EL (cell line): ENCODE measurements at places on chromosomes 12 and 14.
A peak's percentile ranks its signal among the peaks of the same experiment; 100 is the strongest.

DNA sequence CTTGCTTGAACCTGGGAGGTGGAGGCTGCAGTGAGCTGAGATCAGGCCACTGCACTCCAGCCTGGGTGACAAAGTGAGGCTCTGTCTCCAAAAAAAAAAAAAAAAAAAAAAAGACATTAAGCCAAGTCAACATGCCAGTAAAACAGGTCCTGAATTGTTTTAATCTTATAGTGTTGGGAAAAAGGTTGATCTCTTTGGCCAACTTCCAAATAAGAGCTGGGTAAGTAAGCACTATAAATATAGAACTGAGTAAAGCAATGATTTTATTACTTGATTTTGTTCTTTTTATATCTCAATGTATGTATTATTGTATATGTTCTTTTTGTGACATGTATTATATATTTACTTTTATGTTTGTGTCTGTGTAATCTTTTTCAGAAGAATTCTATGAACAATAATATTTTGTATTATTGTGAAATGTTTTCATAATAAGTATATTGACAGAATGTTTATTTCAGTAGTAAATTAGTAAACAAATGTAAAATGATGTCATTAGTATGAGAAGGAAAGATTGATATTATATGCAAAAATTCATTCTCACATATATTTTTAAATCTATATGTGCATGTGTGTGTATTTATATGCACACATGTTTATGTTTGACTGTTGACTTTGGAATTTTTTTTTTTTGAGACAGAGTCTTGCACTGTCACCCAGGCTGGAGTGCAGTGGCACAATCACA, 9.6 kb upstream of the AKAP6 start:
- no peak for DNase-seq

- DNase-seq: no peak
These were observed 20.3 kb upstream of the ADIPOR2 start for GRCh38 chr12:1670358-1671268.

- DNase-seq: no peak
These were observed 67.8 kb downstream of the CHGA start for GRCh38 chr14:92990456-92991430.

GRCh38 chr12:123134271-123134671, 16.6 kb downstream of the PITPNM2 start:
- DNase-seq: peak; percentile 29

- no peak for DNase-seq
These were observed 76.9 kb upstream of the EEA1 start for GRCh38 chr12:93005928-93006392.

GRCh38 chr12:26822026-26822425, 11.0 kb downstream of the ITPR2 start:
- peak; percentile 57 for DNase-seq

GRCh38 chr12:78880078-78880477, 15.5 kb downstream of the SYT1 start:
- DNase-seq: peak; percentile 41

DNA sequence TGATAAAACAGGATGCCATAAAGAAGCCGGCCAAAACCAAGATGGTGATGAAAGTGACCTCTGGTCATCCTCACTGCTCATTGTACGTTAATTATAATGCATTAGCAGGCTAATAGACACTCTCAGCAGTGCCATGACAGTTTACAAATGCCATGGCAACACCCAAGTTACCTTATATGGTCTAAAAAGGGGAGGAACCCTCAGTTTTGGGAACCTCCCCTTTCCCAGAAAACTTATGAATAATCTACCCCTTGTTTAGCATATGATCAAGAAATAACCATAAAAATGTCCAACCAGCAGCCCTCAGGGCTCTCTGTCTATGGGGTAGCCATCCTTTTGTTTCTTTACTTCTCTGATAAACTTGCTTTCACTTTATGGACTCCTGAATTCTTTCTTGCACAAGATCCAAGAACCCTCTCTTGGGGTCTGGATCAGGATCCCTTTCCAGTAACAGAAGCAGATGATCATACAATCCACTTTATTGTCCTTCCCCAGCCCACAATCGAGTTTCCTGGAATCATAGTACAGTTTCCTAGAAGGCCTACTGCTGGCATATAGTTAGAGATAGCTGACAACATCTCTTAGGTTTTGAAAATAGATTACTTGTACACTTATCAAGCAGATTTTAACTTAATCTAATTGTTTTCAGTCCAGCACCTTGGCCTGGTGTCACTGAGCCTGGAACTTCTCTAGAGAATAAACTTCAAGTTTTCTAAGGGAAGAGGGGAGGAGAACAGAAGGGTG, 266.7 kb upstream of the HMGA2 start:
- no peak for DNase-seq

DNA sequence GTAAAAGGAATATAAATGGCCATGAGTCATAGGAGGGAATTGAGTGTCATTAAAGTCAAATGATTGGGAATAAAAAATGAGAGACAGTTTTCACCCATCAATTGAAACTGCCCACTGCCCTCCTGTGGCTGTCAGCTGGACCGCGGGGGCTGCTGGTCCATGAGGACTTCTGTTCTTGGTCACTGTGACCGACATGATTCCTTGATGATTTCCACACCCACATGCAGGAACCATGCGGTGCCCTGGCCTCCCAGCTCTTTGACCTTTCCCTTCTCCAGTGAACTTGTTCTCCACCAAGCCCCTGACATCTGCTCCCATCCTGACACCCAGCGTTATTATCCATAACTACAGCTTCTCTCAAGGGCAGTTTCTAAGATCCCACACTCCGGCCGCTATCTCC, 48.4 kb downstream of the C12orf75 start:
- peak; percentile 27 for DNase-seq

DNA sequence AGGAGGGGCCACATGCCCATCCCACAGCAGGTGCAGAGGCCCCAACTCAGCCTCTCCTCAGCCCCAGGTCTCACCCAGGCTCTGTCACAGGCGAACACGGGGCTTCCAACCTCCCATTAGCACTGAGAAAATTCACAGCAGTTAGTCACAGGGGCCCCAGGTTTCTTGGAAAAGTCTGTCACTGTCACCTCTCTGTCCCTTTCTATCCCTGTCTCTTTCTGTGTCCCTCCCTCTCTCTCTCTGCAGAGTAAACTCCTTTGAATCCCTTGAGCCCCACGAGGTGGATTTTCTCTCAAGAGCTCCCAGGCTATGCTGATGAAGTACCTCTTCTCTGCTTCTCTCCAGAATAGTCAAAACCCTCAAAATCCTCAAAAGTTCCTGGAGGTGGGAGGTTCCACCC, 14.0 kb upstream of the ENDOU start:
- DNase-seq: no peak

DNA sequence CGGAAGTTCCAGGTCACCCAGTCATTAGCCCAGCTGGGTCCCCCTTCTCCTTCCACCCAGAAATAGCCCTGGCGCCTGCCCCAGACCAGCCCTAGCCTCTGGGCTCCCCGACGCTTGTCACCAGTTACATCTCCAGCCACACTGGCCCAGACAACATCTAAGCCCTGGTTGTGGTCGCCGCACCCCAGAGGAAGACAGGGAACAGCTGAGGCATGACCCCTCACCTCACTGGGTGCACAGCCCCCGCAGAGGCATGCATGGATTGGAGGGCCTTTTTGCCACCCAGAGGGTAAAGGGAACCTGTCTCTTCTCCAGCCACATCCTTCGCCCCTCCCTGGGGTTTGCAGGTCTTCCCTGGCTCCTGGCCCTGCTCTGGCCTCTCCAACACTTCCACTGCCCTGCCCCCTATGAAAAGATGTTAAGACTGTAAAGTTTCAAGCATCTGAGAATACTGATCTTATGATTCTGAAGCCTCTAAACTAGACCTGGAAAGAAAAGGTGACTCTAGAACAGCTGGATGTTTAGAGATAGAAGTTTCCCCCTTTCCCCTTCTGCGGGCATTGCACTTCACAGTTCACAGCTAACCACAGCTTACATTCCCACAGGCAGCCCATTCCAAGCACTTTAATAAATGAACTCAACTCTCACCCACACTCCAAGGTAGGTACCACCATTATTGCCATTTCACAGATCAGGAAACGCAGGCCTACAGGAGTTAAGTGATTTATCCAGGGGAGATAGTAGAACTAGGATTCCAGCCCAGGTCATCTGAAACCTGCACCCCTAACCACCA, 14.7 kb downstream of the TMEM119 start:
- DNase-seq: no peak

- DNase-seq: no peak
These were observed 38.2 kb upstream of the ARHGAP5 start for GRCh38 chr14:32038876-32039275.

- no peak for DNase-seq
These were observed 121.2 kb upstream of the RTL1 start for GRCh38 chr14:101024686-101025085.

- DNase-seq: peak; percentile 58
These were observed 5.1 kb downstream of the CLMN start for GRCh38 chr14:95314609-95315008.

DNA sequence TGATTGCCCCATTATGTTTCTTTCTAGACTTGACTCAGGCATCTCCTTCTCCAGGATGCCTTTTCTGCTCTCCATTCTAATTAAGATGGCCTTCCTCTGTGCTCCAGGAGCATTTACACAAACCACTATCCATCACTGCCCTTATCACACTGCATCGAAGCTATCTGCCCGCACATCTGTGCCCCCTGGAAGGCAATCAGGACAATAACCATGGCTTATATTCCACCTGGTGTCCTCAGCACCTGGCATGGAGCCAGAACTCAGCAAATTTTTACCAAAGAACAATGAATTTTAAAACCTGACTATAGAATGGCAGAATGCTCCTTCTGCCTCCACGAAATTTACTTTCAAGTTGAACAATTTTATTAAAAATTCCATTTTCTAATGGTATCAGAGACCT, 465.8 kb downstream of the APAF1 start:
- DNase-seq: no peak

- peak; percentile 55 for DNase-seq
These were observed 46.7 kb downstream of the LRRC74A start for GRCh38 chr14:76872796-76873432.

DNA sequence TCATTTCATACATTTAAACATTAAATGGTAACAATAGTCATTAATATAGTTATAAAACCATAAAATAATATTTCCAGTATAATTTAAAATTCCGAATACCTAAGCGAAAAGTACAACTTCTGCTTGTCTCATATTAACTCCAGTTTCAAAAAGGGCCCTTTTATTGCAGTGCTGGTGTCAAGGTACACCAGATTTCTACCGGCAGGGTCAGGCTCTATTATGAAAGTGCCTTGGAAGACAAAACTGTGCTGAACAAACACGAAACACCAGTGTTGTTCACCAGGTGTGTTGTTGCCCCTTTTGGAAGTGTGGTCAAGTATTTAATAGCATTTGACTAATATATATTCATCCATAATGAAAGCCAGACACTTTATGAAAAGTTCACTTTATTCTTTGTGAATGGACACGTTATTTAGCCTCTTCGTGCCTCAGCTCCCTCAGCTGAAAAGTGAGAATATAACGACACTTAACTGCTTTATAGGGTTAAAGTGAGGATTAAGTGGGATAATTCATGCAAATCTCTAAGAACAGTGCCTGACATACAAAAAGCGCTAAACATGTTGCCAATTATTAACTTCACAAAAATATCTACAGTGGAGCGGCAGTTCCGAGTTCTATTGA, 20.3 kb upstream of the GNS start:
- no peak for DNase-seq

DNA sequence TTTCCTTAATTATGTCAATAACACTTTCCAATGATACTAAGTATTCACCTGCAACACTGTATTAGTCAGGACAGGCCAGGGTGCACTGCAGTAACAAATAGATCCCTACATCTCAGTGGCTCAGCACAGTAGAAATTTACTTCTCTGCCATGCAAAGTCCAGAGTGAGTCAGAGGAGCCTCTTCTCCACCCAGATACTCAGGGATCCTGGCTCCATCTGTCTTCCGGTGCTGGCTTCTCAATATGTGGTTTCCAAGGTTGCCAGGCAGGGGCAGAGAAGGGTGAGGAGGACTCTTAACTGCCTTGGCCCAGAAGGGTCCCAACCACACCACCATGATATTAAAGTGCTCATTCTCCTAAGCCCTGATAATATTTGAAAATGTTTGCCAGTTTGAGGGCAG, 47.8 kb downstream of the ADGRD1 start:
- DNase-seq: no peak

GRCh38 chr12:114512351-114512750, 106.4 kb upstream of the TBX5 start:
- no peak for DNase-seq

DNA sequence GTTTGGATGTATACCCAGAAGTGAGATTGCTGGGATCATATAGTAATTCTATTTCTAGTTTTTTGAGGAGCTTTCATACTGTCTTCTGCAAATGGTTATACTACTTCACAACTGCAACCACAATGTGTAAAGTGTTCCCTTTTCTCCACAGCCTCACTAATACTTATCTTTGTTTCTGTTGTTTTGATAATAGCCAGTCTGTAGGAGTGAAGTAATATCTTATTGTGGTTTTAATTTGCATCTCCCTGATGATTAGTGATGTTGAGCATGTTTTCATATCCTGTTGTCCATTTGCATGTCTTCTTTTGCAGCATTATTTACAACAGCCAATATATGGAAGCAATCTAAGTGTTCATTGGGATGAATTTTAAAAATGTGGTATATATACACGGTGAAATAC, 29.9 kb downstream of the GABARAPL1 start:
- no peak for DNase-seq

GRCh38 chr14:94116701-94117100, 6.2 kb downstream of the IFI27 start:
- DNase-seq: no peak

GRCh38 chr12:89253488-89253887, 98.8 kb downstream of the DUSP6 start:
- no peak for DNase-seq

- DNase-seq: no peak
These were observed 84.7 kb upstream of the FLRT2 start for GRCh38 chr14:85445151-85445795.

- peak; percentile 94 for DNase-seq
These were observed 116.3 kb upstream of the PRICKLE1 start for GRCh38 chr12:42705863-42706262.

DNA sequence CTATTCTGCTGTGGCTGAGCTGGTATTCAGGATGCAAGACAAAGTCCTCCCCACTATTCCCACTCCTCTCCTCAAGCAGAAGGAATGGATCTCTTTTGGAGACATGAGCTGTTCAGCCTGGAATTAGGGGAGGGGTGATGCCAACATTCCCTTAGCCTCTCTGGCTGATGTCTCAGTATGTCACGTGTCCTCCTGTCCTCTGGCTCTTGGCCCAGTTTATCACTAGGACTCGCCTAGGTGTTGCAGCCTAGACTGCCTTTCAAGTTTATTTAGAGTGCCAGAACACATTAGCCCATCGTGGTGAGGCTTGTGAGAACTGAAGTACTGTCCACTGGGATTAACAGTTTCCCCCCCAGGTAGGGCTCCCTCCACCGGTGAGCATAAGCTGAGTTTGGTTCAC, 239.9 kb upstream of the MIS18BP1 start:
- DNase-seq: no peak
